ENCODE measurements at places on chromosomes 1 and 21.

GRCh38 chr1:119318466-119319309 is 49.9 kb upstream of the HAO2 start:
- no peak for DNase-seq

DNA sequence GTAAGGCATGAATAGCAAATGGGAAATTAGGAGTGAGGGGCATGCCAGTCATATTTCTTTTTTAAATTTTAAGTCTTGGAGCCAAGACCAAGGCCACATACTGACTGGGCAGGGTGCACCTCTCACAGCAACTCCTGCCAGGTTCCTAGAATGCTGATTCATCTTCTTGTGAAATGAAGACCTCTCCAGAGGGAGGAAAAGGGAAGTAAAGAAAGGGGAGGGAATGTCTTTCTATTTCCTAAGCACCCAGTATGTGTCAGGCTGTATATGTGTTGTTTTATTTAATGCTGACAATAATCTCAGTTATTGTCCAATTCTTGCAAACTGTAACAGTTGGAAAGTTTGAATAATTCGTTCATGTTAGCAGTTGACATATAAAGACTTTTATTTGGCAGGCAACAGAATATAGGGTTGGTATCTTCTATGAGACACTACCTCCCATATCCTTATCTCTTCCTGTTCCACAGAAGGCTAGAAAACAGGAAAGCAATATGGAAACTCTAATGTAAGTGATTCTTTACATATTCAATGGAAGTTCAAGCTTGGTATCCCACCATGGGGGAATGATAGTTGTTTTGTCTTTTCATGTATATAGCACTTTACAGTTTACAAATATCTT is 259.1 kb upstream of the USP24 start:
- DNase-seq, result no peak

DNA sequence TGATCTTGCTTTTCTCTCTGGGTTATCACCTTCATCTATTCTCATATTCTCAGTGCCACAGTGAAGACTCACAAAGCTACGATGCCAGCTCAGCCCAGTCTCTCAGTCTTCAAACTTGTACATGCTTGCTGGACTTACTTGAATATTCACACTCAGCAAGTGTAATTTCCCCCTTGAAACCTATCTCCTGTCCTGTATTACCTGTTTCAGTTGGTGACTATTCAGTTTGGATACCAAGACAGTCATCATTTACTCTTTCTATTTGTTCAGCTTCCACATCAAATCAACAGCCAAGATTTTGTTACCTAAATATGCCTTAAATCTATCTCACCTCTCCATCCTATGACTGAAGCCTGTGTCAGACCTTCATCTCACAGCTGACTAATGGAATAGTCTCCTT is 209.7 kb downstream of the LRRC7 start:
- no peak for DNase-seq

- no peak for DNase-seq
Observed at GRCh38 chr1:33826311-33826710, 37.6 kb upstream of the HMGB4 start.

DNA sequence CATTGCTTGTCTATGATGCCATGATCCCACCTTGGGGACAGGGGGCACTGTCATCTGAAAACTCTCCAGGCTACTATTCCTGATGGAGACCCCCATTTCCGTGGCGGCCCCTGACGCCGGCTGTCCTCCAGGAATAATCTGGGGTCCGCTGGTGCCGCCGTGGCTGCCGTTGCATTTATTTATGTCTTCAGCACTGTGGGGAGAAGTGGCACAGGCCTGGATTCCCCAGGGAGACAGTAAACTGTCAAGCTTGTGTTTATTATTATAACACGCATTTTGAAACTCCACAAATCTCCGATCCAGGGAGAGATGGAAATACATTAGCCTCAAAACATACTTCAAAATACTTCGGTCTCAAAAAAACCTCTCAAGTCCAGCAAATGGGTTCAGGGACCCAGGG is 126.9 kb upstream of the C1orf174 start:
- no peak for DNase-seq

DNA sequence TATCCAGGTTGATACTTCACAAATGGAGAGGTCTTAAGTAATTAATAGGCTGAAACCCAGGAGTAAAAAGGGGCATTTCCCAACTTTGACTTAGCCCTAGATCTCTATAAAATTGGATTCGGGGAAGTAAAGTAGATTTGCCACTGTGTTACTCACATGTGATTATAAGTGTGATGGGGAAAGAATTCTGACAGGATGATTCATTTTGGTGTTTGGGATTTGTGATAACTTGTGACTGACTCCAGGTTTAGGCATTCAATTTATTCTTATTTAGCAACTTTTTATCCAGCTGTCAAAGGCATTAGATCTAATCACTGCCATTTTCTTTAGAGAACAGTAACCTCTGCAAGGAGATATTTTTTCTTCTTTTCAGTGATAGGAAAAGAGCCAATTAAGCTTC is 175.5 kb downstream of the ASTN1 start:
- no peak for DNase-seq

- no peak for DNase-seq
Observed at GRCh38 chr1:161884475-161884874, 118.4 kb downstream of the ATF6 start.

- no peak for DNase-seq
Observed at GRCh38 chr1:4461726-4462290, 192.6 kb upstream of the AJAP1 start.

- DNase-seq, result no peak
Observed at GRCh38 chr1:228956864-228957263, 221.6 kb downstream of the RHOU start.

DNA sequence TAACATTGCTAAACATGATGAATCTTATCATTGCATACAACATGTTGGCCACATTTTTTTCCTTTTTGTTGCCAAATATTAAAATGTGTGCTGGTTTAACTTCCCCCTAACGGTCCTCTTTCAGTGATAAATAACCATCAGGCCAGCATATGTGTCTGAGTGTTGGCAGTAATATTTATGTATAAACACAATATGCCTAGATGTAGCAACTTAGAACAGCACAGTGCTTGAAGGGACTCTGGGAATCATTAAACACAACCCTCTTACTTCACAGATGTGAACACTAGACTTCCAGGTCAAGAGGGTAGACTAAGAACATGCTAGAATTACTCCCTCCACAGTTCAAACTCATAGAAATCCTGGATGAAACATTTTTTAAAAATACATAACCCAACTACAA is 581.8 kb downstream of the PLPP3 start:
- DNase-seq, result no peak

DNA sequence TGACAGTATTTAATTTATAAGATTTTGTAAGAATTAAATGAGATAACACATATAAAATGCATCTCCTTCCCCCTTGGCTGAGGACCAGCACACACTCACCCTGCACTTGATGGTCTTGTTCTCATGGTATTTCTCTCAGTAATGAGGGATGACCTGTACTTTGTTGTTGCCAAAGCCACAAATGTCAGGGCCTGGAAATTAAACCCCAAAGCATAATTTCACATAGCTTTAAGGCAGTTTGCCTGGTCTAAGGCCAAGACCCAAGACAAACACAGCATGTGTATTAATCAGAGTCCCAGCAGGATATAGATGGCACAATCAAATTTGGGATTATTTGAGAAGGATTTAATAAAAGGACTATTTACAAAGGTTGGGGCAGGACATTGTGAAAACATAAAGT is 48.6 kb upstream of the EPS15 start:
- DNase-seq, result no peak

- DNase-seq, result no peak
Observed at GRCh38 chr1:220990427-220991339, 111.4 kb downstream of the HLX start.

DNA sequence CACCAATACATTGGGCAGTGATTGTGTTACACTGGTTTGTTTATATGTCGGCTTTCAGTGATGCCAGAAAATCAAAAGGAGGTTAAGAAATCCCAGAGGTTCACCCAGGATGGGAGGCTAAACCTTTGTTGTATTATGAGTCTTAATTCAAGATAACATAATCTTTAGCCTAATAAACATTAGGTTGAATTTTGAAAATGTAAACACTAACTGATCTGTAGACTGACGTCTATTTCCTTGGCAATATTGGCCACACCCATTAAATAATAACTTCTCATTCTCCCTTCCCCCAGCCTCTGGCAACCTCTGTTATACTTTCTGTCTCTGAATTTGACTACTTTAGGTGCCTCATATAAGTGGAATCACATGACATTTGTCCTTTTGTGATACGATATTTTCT is 238.7 kb downstream of the DISC1 start:
- no peak for DNase-seq

DNA sequence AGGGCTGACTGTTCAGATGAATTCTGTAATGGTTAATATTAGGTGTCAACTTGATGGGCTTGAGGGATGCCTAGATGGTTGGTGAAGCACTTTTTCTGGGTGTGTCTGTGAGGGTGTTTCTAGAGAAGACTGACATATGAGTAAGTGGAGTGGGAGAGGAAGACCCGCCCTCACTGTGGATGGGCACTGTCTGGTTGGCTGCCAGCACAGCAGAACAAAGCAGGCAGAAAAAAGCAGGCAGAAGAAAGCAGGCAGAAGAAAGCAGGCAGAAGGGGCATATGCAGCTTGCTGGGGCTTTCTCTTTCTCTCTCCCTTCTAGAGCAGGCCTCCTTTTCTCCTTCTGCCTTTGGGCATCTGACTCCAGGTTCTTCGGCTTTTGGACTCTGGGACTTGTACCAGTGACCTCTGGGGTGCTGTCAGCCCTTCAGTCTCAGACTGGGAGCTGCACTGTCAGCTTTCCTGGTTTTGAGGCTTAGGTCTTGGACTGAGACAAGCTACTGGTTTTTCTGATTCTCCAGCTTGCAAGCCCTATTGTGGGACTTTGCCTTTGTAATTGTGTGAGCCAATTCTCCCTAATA is 42.9 kb upstream of the CD2 start:
- DNase-seq, result no peak

GRCh38 chr1:156496211-156496761 is 4.3 kb downstream of the MEF2D start:
- no peak for DNase-seq

DNA sequence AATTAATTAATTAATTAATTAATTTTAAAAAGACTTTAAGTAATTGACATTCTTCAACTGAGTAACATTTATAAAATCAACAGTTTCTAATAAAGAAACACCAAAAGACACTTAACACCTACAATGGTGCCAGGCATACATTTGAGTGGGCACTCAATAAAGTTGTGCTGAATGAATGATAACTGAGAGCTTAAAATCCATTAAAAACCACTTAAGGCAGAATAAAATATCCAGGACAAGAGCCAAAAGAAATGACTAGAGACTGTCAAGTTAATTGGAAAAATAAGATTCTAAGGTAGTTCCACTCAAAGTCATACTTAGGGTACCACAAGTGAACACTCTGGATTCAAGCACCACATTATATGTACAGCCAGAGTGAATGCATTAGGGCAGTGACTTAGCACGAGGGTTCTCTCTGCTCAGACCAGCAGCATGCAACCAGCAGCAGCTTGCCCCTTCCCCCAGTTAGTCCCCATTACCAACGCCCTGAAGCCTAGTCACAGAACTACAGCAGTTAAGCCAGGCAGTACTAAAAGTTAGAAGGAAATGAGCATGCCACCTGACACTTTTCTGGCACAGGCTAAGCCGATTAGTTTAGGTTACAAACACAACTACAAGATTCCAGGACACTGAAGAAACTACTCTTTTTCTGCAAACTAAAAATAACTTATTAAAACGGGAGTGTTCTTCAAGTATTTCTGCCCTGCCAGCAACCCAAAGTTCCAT is 46.5 kb downstream of the LUZP1 start:
- DNase-seq, result peak; percentile 21

DNA sequence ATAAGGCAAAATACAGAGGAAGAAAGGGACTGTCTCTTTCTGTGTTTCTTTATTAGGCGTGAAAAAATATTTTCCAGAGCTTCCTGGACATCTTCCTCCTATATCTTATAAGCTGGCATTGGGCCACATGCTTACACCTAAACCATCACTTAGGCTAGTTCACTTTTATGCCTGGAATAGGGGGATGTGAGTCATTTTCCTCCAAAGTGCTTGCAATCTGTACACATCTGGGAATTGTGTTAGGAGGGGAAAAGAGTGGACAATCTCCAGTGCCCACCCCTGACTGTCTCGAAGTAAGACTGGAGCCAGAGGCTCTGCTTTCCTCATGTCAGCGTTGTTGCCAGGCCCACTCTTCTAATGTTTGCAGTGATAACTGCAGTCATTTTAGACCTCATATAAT is 29.9 kb downstream of the GIPC2 start:
- no peak for DNase-seq

- DNase-seq, result no peak
Observed at GRCh38 chr1:41681331-41682098, 197.0 kb upstream of the EDN2 start.

DNA sequence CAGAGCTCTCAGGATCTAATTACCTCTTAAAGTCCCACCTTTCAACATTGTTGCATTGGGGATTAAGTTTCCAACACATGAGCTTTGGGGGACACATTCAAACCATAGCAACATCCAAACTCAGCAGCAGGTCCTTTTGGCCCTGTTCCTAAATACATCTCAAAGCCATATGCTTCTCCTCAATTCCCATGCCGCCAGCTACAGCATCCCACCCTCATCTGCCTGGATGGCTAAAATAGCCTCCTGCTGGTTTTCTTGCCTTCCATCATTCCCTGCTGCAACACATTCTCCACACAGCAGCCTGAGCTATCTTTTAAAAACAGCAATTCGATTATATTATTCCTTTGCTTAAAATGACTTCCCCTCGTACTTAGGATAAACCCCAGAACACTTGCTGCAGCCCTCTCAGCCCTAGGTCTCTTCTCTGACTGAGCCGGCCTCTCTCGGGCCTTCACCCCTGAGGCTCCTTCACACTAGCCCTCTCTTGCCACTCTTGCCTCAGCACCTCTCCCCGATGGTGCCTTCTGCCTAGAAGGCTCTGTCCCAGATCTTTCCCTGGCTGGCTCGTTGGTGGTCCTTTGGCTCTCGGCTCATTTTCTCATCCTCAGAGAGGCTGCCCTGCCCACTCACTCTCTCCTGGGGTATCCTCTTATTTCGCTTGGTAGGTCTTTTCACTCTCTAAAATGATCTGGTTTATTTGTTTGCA is 16.5 kb downstream of the MYBPH start:
- DNase-seq, result no peak

GRCh38 chr1:921011-921837 is 2.5 kb upstream of the SAMD11 start:
- peak; percentile 88 for DNase-seq

GRCh38 chr1:158969166-158969565 is 37.8 kb downstream of the PYHIN1 start:
- DNase-seq, result no peak

- DNase-seq, result no peak
Observed at GRCh38 chr1:202728951-202729350, 18.7 kb upstream of the SYT2 start.

Measured in right renal cortex interstitium (tissue), 3 donors.